ENCODE measurements at places on chromosomes 12 and 14. TPM values are rescaled to one million over a fixed set of nuclear protein-coding genes. Genes with fewer than 3 reads are reported as not detected.

The IQSEC3 gene
- 0.22 TPM for total RNA-seq

DNA sequence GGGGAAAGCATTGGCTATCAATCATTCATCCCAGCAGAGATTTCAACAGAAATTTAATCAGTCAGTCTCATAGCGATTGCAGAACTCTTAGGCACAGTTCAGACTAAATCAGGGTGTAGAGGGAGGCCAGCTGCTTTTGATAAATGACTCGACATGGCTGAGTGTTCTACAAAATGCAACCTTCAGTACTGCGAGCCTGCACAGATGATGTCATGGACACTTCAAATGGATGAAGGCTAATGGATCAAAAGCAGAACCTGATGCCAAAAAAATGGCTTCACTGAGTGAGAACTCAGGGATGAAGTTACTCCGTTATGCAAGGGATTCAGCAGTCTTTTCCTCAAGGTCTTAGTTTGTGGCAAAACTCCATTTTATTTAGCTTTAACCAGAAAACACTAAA is 167.3 kb downstream of the DACT1 start:
- H3K36me3 ChIP-seq, result no peaks in the 10 kb centered on the region
- DNase-seq, result no peak
- H3K27ac ChIP-seq, result no peak overlapping the region
- no peak overlapping the region for H3K4me3 ChIP-seq
- no peaks in the 10 kb centered on the region for H3K4me1 ChIP-seq
- no peaks in the 10 kb centered on the region for H3K27me3 ChIP-seq

DNA sequence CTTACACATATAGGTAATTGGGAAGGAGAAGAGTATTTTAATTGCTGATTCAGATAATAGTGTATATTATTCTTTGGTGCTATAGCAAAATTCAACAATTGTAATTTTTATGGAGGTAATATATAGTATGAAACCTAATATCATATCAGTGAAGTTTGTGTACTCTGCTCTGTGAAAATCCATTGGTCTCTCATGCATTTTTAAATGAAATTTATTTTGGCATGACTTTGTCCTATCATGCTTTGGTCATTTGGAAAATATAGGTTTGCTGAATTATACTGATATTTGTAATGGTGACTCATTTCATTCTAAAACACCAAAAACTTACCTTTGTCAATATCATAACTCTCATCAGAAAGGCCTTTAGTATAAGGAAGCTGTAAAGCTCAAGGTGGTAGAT is 962.0 kb upstream of the NOVA1 start:
- H3K4me1 ChIP-seq, result no peaks in the 10 kb centered on the region
- H3K4me3 ChIP-seq, result no peak overlapping the region
- DNase-seq, result no peak
- H3K36me3 ChIP-seq, result no peaks in the 10 kb centered on the region

The KRT82 gene
- total RNA-seq, result not detected

The MANSC1 gene
- total RNA-seq, result 0.50 TPM

The P2RX2 gene
- not detected for total RNA-seq

GRCh38 chr12:1917172-1918070 is 1.0 kb downstream of the CACNA2D4 start:
- H3K4me3 ChIP-seq, result peak overlapping the region; percentile 45
- H3K27me3 ChIP-seq, result peaks cover 6% of the 10 kb centered on the region
- peaks cover 16% of the 10 kb centered on the region for H3K4me1 ChIP-seq
- H3K36me3 ChIP-seq, result no peaks in the 10 kb centered on the region
- H3K27ac ChIP-seq, result no peak overlapping the region

GRCh38 chr12:29428633-29429032 is 47.7 kb upstream of the ERGIC2 start:
- no peak overlapping the region for H3K27ac ChIP-seq
- H3K4me1 ChIP-seq, result no peaks in the 10 kb centered on the region
- DNase-seq, result no peak

- no peaks in the 10 kb centered on the region for H3K27me3 ChIP-seq
- H3K4me1 ChIP-seq, result no peaks in the 10 kb centered on the region
- no peak overlapping the region for H3K4me3 ChIP-seq
- H3K27ac ChIP-seq, result no peak overlapping the region
Measured at GRCh38 chr12:34393821-34394150, 371.5 kb downstream of the ALG10 start.

DNA sequence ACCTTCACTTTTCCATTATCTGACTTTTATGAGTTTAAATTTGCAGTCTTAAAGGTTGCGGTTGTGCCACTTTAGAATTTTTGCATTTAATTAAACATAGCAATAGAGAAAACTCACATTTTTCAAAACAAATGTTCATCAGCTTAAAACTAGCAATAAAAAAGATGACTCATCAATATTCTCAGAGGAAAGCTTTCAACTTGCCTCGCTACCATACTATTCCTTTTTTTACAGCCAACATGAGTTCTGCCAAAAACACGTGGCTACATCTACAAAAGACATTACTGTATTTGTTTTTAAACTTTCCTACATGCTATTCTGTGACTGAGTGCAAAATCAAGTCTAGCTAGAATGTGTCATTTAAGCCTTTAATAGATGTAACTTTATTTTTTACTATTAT is 497.1 kb downstream of the RPS29 start:
- DNase-seq, result no peak
- no peaks in the 10 kb centered on the region for H3K36me3 ChIP-seq
- no peaks in the 10 kb centered on the region for H3K27me3 ChIP-seq

The RHOJ gene
- total RNA-seq, result not detected

DNA sequence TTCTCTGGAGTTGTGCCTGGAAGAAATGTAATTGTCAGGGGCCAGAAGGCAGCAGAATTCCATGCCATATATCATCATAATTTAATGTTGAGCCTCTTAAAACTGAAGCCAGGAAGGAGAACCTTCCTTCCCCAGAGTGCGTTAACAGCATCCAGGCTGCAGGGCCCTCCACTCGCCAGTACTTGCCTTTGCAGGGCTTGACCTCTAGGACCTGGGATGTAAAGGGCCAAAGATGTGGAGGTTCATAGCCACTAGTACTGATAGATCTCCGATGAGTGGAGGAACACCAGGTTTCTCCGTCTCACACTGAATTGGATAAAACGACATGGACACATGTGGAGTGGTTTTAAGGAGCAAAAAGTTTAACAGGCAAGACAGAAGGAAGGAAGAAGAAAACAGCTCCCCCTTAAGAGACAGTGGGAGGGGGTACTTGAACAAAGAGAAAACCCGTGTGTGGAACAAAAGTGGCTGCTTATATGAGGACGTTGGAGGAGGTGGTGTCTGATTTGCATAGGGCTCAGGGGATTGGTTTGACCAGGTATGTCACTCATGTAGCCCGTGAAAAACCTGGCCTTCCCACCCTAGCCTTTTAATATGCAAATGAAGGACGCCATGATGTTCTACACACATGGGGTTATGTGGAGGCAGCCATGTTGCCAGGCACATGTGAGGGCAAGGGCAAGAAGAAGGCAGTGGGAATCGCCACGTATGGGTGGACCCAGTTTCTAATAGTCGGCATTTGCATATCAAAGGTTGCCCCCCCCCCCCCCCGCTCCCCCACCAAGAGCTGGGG is 38.8 kb upstream of the WSCD2 start:
- H3K4me1 ChIP-seq, result no peaks in the 10 kb centered on the region
- no peak for DNase-seq
- H3K36me3 ChIP-seq, result peaks cover 11% of the 10 kb centered on the region
- H3K27me3 ChIP-seq, result peaks cover 29% of the 10 kb centered on the region
- no peak overlapping the region for H3K4me3 ChIP-seq

GRCh38 chr12:1935242-1935641 is 16.8 kb upstream of the CACNA2D4 start:
- H3K36me3 ChIP-seq, result no peaks in the 10 kb centered on the region
- no peak overlapping the region for H3K27ac ChIP-seq
- no peaks in the 10 kb centered on the region for H3K27me3 ChIP-seq
- no peak for DNase-seq

The KRT78 gene
- not detected for total RNA-seq

DNA sequence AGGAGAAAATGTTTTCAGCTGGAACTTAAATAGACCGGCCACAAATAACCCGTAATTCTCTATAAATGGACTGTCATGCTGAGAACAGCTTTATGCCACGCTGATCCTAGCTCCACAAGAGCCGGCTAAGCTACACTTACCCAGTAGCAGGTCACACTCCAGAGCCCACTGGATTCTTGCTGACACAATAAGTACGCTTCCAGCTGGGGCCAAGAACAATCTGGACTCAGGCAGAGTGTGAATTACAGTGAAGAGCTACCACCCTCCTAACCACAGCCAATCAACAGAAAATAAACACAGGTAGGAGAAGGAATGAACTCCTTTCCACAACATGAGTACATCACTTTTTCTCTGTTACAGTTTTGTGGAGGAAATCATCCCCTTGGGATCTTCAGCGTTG is 531.3 kb downstream of the GALC start:
- no peak for DNase-seq
- no peaks in the 10 kb centered on the region for H3K36me3 ChIP-seq
- H3K4me3 ChIP-seq, result no peak overlapping the region
- no peak overlapping the region for H3K27ac ChIP-seq

- peaks cover 7% of the 10 kb centered on the region for H3K27me3 ChIP-seq
- no peak overlapping the region for H3K4me3 ChIP-seq
- DNase-seq, result no peak
- H3K4me1 ChIP-seq, result no peaks in the 10 kb centered on the region
- H3K27ac ChIP-seq, result no peak overlapping the region
Measured at GRCh38 chr12:105740970-105741725, 397.6 kb downstream of the NUAK1 start.

- DNase-seq, result no peak
- peaks cover 40% of the 10 kb centered on the region for H3K4me1 ChIP-seq
- no peak overlapping the region for H3K27ac ChIP-seq
- H3K27me3 ChIP-seq, result no peaks in the 10 kb centered on the region
Measured at GRCh38 chr12:6373022-6373787, 2.2 kb downstream of the SCNN1A start.

GRCh38 chr14:101733211-101733610 is 28.3 kb upstream of the PPP2R5C start:
- no peak overlapping the region for H3K27ac ChIP-seq
- no peaks in the 10 kb centered on the region for H3K36me3 ChIP-seq
- H3K4me1 ChIP-seq, result peaks cover 41% of the 10 kb centered on the region

GRCh38 chr12:11780521-11781101 is 131.1 kb downstream of the ETV6 start:
- H3K4me1 ChIP-seq, result peaks cover 54% of the 10 kb centered on the region
- no peaks in the 10 kb centered on the region for H3K27me3 ChIP-seq
- no peak for DNase-seq

DNA sequence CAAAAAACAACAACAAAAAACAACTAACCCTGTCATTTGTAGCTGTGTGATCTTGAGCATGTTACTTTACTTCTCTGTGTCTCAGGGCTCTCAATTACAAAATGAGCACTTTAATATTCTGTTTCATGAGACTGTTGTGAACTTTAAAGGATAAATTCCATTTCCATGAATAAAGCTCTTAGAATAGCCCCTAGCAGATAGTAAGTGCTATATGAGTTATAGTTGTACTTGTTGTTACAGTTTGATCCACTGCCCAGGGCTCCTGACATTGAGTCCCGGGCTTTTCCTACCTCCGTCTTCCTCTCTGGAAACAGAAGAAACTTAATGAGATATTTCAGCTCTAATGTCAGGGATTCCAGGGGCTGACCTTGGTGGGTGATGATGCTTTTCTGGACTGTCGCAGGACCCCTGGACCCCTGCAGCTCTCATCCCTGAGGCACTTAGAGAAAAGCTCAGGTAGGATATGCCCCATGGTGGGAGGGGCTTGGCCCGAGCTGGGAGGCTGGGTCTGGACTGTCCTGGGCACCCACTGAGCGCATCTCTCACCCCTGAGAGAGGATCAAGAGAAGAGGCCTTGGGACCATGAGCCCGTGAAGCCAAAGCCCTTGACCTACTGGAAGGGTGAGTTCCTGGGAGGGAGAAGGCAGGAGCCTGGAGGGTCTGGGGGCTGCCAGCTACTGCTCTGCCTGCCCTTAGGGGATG is 5.1 kb downstream of the P3H3 start:
- H3K27me3 ChIP-seq, result peaks cover 25% of the 10 kb centered on the region
- H3K27ac ChIP-seq, result no peak overlapping the region
- no peak for DNase-seq
- H3K36me3 ChIP-seq, result no peaks in the 10 kb centered on the region

- H3K27ac ChIP-seq, result no peak overlapping the region
- H3K27me3 ChIP-seq, result peaks cover 12% of the 10 kb centered on the region
- no peak for DNase-seq
- H3K36me3 ChIP-seq, result no peaks in the 10 kb centered on the region
Measured at GRCh38 chr12:6253278-6253677, 53.1 kb downstream of the CD9 start.
